ENCODE measurements at places on chromosomes 11 and 22. TPM values are rescaled to one million over a fixed set of nuclear protein-coding genes. Genes with fewer than 3 reads are reported as not detected.

DNA sequence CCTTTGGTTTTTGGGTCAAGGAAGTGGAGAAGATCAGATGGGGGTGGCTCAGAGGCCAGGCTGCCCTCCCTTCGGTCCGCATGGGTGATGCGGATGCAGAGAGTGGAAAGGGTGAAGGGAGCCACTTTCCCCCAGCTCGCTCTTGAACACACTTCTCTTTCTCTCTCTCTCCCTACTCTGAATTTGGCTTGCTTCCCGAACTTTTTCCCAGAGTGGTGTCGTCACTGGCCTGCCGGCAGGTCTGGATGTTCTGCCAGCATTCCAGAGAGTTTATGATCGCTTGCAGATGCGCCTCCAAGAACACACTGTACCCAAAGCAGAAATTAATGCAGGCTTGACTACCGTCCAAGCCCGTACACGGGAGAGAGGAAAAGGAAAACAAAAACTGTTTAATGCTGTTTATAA is 103.2 kb downstream of the ZBTB16 start:
- no peak for DNase-seq

DNA sequence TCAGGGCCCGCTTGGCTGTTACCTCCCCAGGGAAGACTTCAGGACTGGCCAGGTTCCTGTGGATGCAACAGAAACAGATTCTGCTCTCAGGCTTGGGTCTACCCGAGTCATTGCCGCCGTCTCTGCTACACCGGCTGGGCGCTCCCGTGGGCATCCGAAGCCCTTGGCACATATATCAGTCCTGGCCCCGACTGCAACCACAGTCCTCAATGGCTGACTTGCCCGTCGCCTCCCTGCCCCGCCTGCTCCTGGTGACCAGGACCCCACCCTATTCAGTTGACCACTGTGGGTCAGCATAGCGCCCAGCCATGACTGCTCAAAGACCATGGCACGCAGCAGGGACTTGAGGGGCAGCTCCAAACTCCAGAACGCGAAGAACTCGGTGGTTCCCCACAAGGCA is 64.7 kb upstream of the SLC22A12 start:
- DNase-seq = no peak

DNA sequence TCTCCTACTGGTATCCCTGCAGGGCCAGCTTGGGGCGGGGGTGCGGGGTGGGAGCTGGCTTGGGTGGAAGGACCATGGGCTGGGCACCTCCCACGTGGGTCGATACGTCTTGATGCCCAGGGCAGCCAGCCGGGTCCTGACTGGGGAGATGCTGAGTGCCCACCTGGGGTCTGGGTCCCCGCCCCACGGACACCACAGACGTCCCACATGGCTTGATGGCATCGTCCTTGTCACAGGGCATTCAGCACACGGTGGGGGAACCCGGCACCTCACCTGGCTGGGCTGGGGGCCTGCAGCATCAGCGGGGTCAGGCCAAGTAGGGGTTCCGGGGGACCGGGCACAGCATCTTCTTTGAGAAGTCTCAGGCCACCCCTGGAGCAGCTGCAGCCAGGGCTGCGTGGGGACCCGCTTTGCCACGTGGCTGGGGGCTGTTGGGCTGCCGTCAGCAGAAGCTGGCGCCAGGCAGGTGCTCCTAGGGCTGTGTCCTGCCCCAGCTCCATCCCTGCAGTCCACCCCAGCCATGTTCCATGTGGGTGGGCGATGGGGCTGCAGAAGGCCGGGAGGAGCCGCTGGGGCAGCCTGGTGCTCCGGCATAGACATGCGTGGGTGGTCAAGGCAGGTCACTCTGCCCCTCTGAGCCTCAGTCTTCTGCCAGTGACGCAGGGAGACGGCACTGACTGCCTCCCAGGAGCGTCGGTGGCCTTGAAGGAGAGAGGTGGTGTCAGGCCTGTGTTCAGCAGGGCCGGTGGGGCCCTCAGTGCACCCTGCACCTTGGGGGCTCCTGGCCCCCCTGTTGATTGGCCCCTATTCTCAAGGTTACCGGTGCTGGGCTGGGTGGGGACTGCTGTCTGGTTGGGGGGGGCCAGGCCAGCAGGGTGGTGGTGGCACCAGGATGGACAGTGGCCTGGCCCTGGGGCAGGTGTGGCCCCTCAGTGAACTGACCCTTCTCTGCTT is 8.4 kb downstream of the SELENOO start:
- no peak for DNase-seq

- DNase-seq = no peak
These were observed 317.1 kb downstream of the NTM start for GRCh38 chr11:131687291-131688047.

DNA sequence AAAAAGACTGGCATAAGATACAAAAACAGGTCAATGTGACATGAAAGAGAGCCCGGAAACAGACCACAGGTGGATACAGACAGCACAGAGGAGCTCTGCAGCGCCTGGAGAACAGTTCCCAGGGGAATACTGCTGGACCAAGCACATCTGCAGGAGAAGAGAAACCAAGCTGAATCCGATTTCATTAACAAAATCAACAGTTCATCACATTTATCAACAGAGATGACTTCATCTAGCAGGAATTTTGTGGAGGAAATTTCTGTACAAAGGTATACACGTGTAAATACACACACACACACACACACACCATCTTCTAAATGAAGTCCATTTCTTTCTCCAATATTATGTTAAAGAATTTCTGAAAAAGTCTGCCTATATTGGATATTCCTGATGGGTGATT is 17.1 kb downstream of the YPEL1 start:
- no peak for DNase-seq

DNA sequence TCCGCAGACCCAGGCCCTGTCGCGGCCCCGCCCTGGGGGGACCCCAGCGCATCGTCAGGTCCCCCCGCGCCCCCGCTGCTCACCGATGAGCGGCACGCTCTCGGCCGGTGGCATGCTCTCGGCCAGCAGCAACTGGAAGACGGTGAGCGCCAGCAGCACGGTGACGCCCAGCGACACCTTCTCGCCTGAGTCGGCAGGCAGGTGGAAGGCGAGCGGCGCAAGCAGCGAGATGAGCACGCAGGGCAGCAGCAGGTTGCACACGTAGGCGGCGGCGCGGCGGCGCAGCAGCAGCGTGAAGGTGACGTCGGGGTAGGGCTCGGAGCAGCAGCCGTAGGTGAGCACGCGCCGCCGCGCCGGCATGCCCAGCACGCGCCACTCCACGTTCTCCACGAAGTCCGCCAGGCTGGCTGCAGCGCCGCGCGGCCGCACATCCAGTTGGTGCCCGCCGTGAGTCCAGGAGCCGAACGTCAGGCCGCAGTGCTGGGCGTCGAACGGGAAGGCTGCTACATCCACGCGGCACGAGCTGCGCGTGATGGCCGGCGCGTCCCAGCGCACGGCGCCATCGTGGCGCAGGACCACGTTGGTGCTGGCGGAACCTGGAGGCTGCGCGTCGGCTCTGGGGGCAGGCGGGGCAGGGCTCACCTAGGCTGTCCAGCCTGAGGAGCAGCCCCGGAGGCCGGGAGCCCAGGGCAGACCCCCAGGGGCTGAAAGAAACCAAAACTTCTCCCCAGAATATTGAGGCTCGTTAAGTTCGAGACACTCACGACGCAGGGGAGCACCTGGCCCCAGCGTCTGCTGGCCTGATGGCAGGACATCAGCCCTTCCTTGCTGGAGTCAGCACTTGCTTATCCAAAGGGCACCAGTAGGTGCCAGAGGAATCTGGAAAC is 3.8 kb downstream of the CHRNA10 start:
- no peak for DNase-seq

GRCh38 chr11:10355257-10355661 is 50.4 kb downstream of the ADM start:
- DNase-seq = no peak

DNA sequence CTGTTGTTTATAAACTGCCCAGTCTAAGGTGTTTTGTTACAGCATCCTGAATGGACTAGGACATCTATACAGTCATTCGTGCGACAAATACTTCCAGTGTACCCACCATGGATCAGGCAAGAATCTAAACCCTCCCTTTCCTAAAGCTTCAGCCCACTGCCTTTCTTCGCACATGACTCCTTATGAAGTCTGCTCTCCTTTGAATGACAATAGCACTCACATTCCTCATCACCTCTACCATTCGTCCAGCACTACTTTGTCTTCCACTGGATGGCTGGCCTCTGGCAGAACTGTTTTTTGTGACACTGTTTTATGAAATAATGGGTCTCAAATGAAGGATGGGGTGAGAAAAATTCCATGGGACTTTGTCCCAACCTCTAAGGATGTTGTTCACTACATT is 89.8 kb upstream of the LIN7C start:
- DNase-seq = no peak

DNA sequence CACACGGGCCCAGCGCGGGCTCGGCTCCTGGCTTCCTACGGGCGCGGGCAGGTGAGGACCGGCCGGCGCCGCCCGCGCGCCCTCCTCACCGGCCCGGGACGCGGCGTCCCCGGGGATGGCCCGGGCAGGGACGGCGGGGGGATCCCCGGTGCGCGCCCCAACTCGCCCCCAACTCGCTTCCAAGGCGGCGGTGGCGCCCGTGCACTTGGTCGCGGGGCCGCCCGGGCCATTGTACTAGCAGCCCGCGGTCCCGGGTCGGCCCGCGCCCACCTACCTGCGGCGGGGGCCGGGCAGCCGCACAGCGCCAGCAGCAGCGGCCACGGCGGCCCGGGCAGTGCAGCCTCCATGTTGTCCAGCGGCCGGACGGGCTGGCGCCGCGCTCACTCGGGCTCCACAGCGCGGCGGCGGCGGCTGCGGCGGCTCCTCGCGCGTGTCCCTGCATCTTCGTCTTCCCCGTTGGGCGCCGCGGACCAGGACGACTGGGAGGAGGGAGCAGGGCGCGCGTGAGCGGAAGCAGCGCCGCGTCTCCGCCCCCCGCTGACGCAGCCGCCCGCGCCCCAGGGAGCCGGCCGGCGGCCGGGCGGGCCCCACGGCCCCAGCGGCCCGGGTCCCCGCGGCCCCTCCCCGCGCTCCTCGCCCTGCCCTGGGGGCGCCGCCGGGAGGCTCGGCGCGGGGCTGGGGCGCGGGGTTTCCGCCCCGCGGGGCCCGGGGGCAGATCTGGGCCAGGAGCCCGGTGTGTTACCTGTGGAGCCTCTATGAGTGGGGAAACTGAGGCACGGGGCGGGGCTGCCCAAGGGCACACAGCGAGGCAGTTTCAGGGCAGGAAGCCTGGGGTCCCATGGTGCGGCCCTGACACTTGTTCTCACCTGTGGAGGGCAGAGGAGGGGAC is 159.3 kb upstream of the GRK3 start:
- peak; percentile 71 for DNase-seq

DNA sequence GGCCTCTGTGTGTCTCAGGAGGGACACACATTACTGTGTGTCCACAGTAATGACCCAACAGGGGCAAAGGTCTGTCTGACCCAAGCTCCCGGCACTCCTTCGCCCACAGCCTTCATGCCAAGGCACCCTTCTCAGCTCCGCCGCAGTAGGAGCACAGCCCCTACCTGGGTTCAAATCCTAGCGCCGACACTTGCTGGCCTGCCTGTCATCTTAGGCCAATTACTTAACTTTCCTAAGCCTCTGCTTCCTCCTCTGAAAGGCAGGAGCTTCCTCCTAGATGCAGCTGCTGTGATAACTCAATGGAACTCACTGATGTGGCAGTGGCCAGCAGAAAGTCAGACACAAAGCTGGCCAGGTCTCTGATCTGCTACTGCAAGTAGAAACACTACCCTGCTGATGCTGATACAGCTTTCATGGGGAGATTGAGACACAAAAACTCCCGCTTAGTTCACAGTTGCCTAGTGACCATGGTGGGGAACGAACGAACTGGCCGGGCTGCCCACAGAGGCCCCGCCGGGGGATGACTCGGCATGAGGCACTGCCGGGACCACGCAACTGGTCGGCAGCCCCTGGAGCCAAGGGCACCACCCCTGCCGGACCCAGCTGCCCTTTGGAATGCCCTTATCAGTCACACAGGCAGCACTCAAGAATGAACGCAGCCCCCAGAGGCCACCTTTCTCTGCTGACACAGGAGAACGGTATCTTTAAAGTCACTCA is 8.1 kb downstream of the EHD1 start:
- DNase-seq = no peak

Gene TYR
- not detected for total RNA-seq

Gene HEPN1
- total RNA-seq = not detected

Gene APOC3
- total RNA-seq = not detected

Gene SCUBE1
- 0.39 TPM for total RNA-seq

Gene PRR33
- total RNA-seq = 0.20 TPM
